ENCODE measurements at places on chromosomes 1 and 21.
A peak's percentile ranks its signal among the peaks of the same experiment; 100 is the strongest.

- DNase-seq, result no peak
These were observed 1554.0 kb downstream of the KCNT2 start for GRCh38 chr1:195054217-195054687.

DNA sequence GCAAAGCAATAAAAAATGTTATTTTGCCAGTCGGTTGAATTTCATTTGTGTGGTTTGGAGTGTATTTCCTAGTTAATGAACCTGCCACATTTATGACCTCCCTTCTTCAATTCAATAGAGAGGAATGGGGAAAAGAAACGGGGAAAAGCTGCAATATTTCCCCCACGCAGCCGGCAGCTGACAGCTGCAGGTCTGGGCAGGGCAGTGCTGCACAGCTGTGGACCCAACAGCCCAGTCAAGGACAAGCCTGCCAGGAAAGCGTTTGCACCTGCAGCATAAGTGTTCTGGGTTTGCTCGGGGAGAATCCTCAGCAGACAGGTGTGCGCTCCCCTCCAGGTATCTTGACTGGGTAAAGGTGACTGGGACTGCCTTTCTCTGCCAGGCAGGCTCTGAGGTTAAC is 53.4 kb downstream of the FBXO2 start:
- no peak for DNase-seq

GRCh38 chr1:86866665-86867064 is 47.3 kb downstream of the SELENOF start:
- DNase-seq, result no peak

- no peak for DNase-seq
These were observed 95.0 kb downstream of the SUSD4 start for GRCh38 chr1:223269006-223269405.

- no peak for DNase-seq
These were observed 9.6 kb downstream of the ZBTB18 start for GRCh38 chr1:244060686-244061085.

- no peak for DNase-seq
These were observed 110.9 kb upstream of the C1orf174 start for GRCh38 chr1:4010814-4011605.

DNA sequence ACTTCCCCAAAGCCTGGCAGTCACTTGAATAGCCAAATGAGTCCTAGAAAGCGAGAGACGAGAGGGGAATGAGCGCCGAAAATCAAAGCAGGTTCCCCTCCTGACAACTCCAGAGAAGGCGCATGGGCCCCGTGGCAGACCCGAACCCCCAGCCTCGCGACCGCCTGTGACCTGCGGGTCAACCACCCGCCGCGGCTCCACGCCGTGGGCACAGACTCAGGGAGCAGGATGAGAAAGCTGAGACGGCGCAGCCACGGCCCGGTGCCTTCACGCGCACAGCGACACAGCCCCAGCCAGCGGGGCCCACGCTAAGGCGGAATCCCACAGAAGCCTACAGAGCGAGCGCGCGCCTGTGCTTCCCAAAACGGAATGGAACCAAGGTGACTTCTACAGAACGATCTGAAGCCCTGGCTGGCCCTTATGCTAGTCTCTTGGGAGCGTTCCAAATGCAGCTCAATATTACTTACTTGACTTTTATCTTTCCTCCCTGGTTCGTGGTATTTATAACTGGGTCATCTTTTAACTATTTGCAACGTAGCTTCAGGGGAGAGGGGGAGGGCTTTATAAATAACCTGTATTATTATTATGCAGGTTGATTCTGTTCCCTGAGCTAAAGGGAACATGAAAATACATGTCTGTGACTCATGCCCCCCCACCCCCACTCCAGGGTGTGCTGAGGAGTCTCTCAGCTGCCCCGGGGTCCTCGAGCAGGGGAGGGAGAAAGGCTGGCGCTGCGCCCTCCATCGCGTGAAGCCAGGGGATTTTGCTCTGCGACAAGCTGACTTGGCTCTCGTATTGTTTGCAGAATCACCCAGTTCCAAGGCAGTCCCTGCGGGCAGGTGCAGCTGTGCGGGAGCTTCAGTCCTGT is 1.7 kb downstream of the TSPEAR start:
- DNase-seq, result peak; percentile 68

- DNase-seq, result no peak
These were observed 1.2 kb upstream of the DENND1B start for GRCh38 chr1:197776351-197777105.

DNA sequence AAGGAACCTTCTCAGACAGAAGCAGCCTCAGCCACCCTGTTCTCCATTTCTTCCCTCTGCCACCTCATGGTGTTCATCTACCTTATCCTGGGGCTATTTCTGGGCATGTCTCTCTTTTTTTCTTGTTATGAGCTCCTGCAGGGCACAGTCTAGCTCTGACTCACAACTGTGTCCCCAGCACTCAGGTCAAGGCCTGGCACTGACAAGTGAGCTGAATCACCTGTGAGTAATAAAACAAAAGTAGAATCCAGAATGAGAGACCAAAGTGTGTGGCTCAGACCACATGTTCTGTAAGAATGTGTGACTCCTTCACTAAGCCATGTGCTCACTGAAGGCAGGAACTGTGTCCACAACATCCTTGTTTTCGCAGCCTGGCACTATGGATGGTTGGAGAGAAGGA is 23.2 kb downstream of the C1orf94 start:
- no peak for DNase-seq

GRCh38 chr1:183598386-183598785 is 8.1 kb upstream of the NCF2 start:
- no peak for DNase-seq

- no peak for DNase-seq
These were observed 33.6 kb downstream of the MAN1C1 start for GRCh38 chr1:25650289-25650576.

- no peak for DNase-seq
These were observed 349.1 kb downstream of the SETD4 start for GRCh38 chr21:35711213-35711612.

- DNase-seq, result no peak
These were observed 36.7 kb upstream of the KCNK2 start for GRCh38 chr1:215045698-215046308.

DNA sequence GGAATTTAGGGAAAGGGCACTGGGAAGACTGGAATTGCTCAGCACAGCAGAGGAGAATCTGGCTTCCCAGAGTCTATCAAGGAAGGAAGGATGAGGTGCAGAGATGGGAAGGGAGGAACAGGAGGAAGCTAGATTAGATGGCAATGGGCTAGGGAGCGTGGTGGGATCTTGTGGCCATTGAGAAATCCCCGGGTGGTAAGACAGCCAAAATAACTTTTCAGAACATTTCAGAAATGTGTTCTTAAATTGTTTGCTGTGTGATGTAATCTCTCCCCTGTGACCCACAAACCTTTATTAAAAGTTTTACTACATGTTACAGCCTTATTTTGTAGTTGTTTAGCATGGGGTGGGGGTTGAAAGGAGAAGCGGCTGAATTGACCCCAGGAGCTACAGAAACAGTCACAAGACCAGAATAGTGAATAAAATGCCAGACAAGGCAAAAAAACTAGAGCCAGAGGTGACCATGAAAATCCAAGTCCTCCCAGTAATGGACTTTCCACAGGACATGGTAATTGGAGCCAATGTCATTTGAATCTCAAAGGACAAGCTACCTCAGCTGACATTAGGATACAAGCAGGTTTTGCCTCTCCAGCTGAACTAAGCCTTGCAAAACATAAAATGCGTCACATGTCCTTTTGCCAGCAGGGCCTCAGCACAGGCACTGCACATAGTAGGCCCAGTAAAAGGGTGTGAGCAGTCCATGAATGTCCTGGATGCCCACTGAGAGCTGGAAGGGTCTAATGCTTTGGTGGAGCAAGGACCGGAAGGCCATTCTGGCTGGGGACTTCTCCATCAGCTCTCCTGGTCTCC is 980 bp upstream of the AHCYL1 start:
- DNase-seq, result no peak

GRCh38 chr1:41312991-41313645 is 48.1 kb upstream of the FOXO6 start:
- DNase-seq, result no peak

DNA sequence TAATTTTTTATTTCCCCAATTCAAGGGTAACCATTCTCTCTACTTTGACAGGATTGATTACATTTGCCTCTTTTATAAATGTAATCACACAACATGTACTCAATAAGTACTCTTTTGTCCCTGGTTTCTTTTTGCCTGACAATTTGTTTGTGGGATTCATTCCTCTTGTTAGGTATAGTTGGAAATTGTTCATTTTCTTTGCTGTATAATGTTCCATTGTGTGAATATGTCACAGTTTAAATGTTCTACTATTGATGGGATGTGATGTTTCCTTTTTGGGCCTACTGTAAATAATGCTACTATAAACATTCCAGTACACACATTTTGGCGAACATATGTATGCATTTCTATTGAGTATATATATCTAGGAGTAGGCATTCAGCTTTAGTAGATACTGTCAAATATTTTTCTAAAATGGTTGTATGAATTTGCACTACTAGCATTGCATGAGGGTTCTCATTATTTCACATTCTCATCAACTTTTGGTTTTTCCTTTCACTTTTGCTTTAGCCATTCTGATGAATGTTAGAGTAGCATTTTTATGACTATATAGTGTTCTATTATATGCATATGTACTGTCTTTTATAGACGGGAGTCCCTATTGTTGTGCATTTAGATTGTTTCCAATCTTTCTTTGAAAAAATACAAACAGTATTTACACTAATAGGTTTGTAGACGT is 35.0 kb upstream of the PRKACB start:
- DNase-seq, result no peak

DNA sequence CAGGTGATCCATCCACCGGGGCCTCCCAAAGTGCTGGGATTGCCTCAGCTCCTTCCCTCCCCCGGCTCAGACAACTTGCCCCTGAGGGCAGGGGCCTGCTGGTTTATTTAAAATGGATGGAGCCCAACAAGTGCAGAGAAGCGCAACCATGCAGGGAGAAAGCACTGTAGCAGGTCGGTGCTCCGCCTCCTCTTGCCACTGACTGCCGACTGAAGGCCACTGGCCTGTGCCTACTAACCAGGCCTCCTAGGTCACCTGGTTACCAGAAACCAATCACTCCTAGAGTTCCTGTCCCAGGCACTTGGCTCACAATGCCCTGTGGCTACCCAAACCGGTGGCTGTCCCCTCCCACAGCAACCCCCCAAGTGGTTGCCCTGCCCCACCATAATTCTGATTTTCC is 35.9 kb downstream of the ZNF695 start:
- no peak for DNase-seq

GRCh38 chr1:34532113-34532512 is 222.7 kb upstream of the GJB5 start:
- no peak for DNase-seq

GRCh38 chr1:207821464-207822045 is 69.7 kb downstream of the CD46 start:
- no peak for DNase-seq

GRCh38 chr1:226762988-226763904 is 24.2 kb upstream of the ITPKB start:
- no peak for DNase-seq

DNA sequence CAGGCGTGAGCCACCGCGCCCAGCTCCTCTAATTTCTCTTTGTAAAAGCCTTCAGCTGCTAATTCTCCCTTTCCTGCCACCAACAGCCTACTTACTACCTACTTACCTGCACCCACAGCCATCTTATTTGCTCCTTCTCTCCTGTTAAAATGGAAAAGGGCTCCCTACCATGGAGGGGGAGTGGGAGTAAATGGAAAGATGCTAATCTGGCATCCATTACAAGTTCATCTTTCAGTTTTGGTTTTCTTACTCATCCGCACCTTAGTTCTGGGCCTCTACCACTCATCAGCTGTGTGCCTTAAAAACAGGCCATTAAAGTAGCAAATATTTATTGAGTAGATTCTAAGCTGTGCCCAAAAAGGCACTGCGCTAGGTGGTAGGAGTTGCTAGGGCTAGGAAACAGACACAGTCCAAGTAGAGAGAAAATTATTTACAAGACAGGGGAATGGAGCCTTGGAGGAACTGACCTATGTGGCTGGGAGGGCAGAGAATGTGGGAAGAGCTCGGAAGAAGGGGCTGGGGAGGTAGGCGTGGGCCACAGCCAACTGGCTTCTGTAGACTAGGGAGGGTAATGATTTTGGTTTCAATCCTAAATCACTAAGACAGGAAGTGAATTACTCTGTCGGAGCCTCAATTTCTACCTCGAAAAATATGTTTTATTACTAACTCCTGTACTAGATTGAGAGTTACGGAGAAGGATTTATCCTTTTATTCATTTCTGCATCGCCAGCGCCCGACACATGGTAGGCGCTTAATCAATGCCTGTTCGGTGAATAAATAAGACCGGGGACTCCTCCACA is 685 bp upstream of the DDI2 start:
- DNase-seq, result no peak

DNA sequence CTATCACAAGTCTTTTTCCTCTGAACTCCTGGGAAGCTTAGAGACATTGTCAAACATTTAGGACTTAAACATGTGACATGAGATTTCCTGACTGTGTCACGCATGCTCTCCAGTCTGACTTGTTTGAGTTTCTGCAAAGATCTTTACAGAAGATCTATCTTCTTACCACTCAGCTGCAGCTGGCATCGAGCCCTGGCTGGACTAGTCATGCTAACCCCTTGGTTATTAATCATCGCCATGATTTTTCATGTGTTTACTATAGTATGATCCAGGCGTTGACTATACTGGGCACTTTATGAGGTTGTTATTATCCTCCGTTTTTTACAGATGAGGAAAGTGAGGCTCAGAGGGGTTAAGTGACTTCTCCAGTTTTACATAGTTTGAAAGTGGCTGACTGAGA is 18.1 kb upstream of the IRF2BP2 start:
- no peak for DNase-seq

DNA sequence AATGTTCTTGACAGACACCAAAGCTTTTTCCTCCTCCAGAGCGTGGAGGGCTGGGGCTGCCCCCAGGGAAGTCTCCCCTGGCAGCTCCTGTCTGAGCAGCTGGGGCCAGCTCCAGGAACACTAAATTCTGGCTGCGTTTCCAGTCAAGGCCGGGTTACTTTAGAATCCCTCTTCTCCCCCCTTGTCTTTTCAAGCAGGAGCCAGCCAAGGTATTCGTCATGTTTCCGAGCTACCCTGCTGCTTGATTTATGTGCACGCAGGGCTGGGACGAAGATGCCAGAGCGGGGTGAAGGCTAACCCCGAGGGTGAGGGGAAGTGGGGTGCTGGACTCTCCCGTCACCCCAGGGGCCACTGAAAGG is 68.1 kb upstream of the ANGPTL1 start:
- DNase-seq, result no peak

- no peak for DNase-seq
These were observed 22.8 kb upstream of the STMN1 start for GRCh38 chr1:25929016-25929415.

GRCh38 chr1:235067396-235068157 is 61.1 kb downstream of the TOMM20 start:
- peak; percentile 28 for DNase-seq

GRCh38 chr1:26029864-26030481 is 8.4 kb downstream of the EXTL1 start:
- DNase-seq, result no peak

DNA sequence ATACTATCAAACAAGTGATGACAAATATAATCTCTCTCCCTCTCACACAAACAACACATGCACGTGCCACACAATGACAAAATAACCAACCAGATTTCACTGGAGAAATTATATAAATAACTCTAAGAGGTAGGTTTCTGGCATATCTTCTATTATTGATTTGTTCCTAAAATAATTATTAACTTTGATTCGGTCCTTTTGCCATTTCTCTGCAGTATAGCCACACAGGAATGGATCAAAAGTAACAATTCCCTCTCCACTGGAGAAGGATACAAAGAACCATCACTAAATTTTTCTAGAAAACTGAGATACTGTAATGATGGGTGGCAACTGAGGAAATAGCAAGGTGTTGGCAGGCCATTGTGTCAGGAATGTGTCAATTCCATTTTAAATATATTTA is 33.4 kb downstream of the ARNT start:
- DNase-seq, result no peak

All from NCI-H1436 (cell line).